ENCODE measurements at places on chromosomes 13 and 19. TPM values are rescaled to one million over a fixed set of nuclear protein-coding genes. Genes with fewer than 3 reads are reported as not detected.
A peak's percentile ranks its signal among the peaks of the same experiment; 100 is the strongest.

- no peak for DNase-seq
These were observed 29.2 kb downstream of the SIPA1L3 start for GRCh38 chr19:37936166-37936565.

DNA sequence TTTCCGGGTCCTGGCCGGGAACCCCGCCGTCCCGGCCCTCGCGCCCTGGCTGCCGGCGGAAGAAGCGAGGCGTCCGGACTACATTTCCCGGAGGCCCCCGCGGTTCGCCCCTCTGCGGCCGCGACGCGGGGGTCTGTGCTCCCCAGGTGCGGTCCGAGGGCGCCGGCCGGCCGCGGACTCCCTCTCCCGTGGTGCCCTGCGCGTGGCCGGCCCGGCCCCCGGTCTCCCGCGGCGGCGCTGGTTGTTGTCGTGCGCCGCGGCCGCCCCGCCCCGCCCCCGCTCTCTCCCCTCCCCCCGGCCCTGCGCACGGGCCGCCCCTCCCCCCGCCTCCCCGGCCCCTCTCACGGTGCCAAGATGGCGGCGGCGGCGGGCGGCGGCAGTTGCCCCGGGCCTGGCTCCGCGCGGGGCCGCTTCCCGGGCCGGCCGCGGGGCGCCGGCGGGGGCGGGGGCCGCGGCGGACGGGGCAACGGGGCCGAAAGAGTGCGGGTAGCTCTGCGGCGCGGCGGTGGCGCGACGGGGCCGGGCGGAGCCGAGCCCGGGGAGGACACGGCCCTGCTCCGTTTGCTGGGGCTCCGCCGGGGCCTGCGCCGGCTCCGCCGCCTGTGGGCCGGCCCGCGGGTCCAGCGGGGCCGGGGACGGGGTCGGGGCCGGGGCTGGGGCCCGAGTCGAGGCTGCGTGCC lies at the start of gene KMT2B:
Gene KMT2B (plus strand): TSS at position 339 of the 680 bp plus-strand sequence. CDS start 16 bp downstream, at position 355.
- no peak for DNase-seq

DNA sequence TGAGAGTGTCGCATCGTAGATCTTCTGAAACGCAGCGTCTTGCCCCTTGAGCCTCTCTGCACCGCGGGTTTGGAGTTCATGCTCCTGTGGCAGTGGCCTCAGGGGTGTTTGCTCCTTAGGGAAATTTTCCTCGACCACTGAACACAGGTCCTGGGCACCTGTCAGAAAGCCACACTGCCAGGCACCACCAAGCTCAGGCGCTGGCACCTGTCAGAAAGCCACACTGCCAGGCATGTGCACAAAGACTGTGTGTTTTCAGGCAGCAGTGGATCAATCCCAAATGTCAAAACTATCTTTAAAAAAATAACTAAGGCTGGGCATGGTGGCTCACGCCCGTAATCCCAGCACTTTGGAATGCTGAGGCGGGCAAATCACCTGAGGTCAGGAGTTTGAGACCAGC lies 87.1 kb downstream of the ATP11A start:
- DNase-seq = no peak

DNA sequence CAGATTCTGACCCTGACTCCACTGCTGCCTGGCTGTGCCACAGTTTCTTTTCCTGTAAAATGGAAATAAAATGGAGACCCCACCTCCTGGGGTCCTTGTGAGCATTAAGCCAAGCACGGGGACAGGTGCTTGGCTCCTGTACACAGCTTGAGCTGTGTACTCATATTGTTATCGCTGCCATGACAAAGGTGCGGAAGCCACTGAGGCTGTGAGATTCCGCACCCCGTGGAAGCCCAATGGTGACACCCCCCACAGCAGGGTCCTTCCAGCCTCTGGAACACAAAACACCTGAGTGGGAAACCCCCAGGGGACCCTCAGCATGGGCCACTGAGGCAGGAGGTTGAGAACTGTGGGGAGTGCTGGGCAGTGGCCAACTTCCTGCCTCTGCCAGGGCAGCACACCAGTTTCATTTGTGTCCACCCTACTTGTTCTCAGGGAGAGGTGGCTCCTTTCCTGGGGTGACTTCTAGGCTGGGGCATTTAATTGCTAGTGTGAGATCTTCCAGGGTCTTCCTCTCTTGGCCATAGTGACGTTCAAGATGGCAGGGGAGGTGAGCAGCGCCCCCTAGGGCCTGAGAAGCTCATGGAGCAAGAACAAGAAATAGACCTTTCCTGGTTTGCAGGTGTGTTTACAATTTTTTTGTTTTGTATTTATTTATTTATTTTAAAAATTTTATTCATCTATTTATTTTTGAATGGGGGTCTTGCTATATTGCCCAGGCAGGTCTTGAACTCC lies 5.4 kb upstream of the JSRP1 start:
- peak; percentile 81 for DNase-seq

Gene FGF21
- not detected for total RNA-seq

- DNase-seq = no peak
These were observed 439.1 kb upstream of the ZNF507 start for GRCh38 chr19:31906111-31906871.

- DNase-seq = no peak
These were observed 55.4 kb downstream of the SACS start for GRCh38 chr13:23377983-23378632.

DNA sequence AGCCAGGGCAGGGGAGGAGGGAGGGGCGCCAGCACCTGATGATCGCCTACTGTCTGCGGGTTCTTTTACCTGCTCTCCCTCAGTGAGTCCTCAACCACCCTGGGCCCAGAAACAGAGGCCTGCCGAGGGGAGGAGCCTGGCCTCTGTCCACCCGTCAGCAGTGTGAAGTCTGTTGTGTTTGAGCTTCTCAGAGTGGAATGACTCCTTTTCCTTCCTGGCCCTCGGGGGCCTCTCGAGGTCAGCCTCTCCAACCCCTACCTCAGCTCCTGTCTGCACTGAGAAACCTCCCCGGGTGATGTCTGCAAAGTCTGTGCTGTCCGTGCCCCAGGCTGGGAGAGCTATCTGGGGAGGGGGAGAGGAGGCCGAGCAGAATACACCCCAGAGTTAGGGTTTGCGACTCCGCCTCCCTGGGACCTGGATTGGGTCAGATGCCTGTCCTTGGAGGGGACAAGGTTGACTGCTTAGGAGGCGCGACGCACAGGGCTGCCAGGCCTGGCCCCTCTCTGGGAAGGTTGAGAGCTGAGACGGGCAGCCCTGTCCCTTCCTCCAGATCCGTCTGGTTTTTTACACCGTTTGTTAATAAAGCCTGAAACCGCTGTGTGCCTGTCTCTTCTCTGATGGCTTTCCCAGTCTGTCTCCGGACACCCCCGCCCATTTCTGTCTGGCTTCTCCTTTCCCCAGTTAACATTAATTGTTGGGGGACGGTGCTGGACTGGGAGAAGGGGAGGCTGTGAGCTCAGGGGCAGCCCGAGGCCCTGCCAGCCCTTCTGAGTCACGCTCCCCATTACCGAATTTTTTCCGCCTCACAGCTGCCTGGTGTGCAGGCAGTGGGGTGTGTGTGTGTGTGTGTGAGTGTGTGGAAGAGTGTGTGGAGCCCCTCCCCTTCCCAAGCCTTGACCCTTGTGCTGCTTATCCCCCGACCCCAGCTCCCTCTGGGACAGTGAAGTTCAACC lies 989 bp upstream of the SSC5D start:
- DNase-seq = peak; percentile 81

- DNase-seq = no peak
These were observed 46.2 kb downstream of the CDK8 start for GRCh38 chr13:26300140-26300539.

GRCh38 chr13:44436589-44437337 lies 63.1 kb downstream of the SERP2 start:
- DNase-seq = peak; percentile 94

Gene CD37
- 9.1 TPM for total RNA-seq

Gene SCAF1
- total RNA-seq = 42.5 TPM

Gene DLL3
- not detected for total RNA-seq

- peak; percentile 87 for DNase-seq
These were observed at the start of gene TLE5 for GRCh38 chr19:3062165-3063105. Gene TLE5 (minus strand): TSS chr19:3062495. CDS start chr19:3062200, 295 bp downstream.

Gene CC2D1A
- 18.7 TPM for total RNA-seq

DNA sequence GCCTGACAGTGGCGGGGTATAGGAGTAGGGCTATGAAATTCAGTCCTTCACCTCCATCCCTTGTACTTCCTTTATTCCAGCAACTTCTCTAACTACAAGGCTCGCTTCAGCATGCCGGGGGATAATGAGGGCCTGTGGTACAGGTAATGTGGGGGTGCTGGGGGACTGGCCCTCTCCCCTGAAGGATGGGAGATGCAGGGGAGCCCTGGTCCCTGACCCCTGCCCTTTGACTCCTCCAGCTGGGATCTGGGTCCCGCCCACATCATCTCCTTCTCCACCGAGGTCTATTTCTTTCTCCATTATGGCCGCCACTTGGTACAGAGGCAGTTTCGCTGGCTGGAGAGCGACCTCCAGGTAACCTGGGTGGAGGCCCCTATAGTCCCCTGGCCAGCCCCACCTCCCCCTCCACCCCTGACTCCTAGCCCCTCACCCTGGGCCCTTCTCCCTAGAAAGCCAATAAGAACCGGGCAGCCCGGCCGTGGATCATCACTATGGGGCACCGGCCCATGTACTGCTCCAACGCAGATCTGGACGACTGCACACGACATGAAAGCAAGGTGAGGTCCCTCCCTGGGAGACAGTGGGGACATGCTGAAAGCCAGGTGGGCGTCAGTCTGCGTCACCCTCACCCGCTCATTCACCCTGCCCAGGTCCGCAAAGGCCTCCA lies 16.5 kb downstream of the ACP7 start:
- no peak for DNase-seq

Gene ANGPTL8
- total RNA-seq = 0.87 TPM

- DNase-seq = no peak
These were observed 33.1 kb downstream of the DHRS12 start for GRCh38 chr13:51770681-51771417.

- DNase-seq = no peak
These were observed 11.8 kb downstream of the CEACAM6 start for GRCh38 chr19:41767115-41767514.

Gene ZNF426
- 12.4 TPM for total RNA-seq

Data from Right ventricle myocardium inferior (tissue), 1 donor.